ENCODE measurements at places on chromosomes 7 and 10.

- no peak for DNase-seq
Observed at GRCh38 chr10:120803972-120804371, 47.2 kb upstream of the WDR11 start.

- no peak for DNase-seq
Observed at GRCh38 chr7:4999369-4999950, 40.5 kb upstream of the MMD2 start.

- DNase-seq: no peak
Observed at GRCh38 chr7:42726066-42726785, 185.6 kb downstream of the C7orf25 start.

GRCh38 chr7:12783421-12784095 lies 96.1 kb downstream of the ARL4A start:
- DNase-seq: no peak

DNA sequence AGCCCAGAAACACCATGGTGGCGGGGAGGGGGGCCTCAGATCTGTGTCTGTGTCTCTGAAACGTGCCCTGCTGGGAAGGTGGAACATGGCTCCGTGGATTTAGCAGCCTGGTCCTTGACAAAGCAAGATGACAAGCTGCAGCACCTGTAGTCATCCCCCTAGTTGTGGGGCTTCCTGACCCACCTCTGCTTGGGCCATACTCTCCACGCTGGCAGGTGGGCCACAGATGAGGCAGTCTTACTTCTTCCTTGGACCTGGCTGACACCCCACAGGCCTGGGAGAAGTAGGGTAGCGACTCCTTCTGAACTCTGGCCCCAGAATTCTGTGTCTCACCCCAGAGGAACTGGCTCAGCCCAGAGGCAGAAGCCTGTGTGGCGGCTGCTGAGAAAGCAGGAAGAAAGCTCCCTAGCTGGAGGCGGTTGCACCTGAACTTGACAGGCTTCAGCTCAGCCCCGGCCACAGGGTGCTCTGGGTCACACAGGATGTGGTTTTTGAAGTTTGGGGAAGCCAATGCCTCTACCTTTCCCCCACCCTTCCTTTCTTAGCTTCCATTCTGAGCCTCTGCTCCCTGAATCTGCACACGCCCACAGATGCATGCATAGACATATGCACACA lies 113.9 kb downstream of the ABLIM1 start:
- DNase-seq: peak; percentile 70

GRCh38 chr10:125559210-125559609 lies 123.8 kb downstream of the TEX36 start:
- DNase-seq: no peak

- no peak for DNase-seq
Observed at GRCh38 chr7:37558320-37559096, 109.8 kb upstream of the ELMO1 start.

- no peak for DNase-seq
Observed at GRCh38 chr7:25262586-25262985, 34.3 kb upstream of the NPVF start.

DNA sequence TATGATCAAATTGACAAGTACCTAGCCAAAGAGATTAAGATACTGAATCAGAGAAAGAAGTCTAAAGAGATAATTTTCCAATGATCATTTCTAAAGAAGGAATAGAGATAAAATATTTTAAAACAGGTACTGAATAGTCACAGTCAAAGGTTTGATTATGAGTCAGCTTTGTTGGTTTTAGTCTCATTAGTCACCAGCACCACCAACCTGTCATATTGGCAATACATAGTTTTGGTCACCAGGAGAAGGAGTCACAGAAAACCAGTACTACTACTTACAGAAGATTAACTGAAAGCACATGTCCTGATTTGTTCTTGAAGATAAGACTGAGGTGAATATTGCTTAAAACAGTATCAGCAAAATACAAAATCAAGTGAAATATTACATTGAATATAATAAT lies 34.6 kb downstream of the ZEB1 start:
- DNase-seq: no peak

All from ascending aorta (tissue), 2 donors.